ENCODE measurements at places on chromosomes 16 and 17.

DNA sequence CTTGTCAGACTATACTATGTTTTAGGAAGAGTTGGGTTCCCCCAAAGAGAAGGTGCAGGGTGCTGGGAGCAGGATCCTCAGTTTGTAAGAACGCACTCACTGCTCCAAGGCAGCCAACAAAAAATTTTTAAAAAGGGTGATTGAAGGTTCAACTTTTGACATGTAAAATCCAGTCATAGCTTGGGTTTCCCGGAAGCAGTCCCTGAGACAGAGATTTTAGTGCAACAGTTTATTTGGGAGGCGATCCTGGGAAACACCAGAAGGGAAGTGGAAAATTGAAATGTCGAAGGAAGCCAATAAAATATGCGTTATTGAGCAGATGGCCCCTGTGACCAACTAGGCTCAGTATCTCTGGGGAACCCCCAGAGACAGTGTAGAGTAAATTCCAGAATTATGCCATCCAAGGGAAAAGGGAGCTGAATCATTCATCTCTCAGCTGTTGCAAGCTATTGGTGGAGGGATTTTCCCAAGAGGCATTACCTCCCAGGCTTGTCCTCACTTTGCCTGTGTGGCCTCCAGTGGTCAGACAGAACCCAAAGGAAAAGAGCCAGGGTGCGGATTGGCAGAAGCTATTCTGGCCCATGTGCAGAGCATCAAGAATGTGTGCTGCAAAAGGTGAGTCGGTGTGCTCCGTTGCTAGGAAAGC is 72.9 kb downstream of the HS3ST3B1 start:
- no peak for DNase-seq

- DNase-seq, result no peak
These were observed 68.7 kb downstream of the CRISPLD2 start for GRCh38 chr16:84888450-84888849.

DNA sequence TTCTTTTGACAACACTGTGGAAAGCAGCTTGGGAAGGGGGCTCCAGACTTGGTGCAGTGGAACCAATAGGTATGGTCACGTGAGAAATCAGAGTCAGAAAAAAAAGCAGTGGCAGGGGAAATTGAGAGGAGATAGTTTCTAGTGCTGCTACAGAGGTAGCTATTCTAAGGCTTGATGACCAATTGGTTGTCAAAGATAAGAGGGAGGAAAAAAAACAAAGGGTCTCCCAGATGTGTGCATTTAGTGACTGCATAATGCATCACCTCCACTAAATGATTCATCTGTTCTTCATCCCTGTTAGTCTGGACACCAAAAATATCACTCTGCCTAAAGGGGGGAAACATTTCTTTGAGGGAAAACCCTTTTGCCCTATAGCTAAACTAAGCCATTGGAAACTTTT is 56.5 kb downstream of the PIGL start:
- no peak for DNase-seq

DNA sequence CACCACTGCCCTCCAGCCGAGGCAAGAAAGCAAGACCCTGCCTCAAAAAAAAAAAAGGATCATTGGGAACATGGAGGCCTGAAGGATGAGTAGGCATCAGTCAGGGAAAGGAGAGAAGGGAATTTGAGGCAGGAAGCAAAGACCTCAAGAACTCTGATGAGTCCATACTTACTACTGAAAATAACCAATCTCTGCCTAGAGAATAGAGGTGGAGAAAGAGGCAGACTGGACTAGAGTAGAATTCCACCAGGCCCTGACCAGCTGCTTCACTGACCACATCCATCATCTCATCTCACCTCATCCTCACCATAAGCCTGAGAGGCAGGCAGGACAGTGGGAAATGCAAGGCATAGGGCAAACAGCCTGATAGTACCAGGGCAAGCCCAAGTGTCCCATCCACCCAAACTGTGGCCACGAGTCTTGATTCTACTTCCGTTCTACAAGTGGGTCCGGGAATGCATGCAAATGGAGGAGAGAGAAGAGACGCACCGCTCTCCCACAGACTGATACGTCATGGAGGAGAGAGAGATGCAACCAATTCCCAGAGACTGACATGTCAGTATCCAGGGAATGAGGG is 17.1 kb downstream of the ANKRD11 start:
- DNase-seq, result no peak

DNA sequence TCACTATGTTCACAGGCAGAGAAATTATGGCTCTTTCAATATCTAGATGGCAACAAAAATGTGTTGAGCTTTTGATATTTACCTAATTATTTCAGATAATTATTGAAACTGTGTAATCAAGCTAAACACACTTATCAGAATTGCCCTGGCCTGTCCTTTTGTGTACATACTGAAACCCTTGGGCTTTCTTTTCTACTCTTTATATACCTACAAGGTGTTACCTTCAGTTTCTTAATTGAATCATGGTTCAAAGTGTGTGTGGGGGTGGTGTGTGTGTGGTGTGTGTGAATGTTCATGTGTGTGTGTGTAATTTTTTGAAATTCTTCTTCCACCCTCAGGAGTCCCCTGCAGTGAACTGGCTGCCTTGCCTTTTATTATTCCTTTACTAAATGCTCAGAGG is 506.8 kb upstream of the SOX9 start:
- DNase-seq, result no peak

- no peak for DNase-seq
These were observed 27.2 kb downstream of the UNKL start for GRCh38 chr16:1387331-1387730.

Data from activated CD4-positive, alpha-beta T cell treated with anti-CD3 and anti-CD28 coated beads for 48 hours (primary cell).